WERI-Rb-1 (cell line): ENCODE measurements at places on chromosomes 4 and X.

DNA sequence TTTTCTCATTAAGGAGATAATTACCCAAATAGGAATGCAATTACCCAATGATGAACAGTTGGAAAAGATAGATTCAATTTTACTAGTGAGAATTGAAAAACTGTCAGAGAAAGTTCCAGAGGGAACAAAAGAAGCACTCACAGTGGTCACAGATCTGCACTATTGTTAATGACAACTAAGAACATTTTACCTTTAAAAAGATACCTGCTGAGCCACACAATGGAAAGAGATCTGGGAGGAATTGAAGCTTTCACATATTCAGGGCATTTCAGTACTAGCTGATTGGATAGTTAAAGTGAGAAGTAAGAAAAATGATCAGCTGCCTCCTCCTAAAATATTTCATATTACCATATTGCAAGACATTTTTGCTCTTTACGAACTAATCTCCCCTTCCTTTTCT is 1822.2 kb downstream of the STIM2 start:
- DNase-seq = no peak

GRCh38 chrX:103722505-103722904 is 11.8 kb downstream of the TMEM31 start:
- no peak for DNase-seq

DNA sequence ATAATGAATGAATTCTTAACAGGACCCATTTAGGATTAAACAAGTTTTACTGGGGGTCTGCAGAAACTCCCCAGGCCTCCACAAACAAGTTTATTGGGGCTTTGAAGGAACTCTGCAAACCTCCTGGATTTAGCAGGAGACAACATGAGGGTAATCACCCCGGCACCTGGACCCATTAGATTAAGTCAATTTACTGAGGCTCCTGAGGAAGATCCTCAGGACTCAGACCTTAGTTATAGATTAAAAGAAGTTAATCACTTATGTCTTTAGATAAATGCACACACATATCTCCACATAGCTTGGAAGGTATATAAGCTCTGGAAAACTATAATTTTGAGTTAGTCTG is 29.4 kb downstream of the XG start:
- peak; percentile 61 for DNase-seq

- no peak for DNase-seq
These were observed 16.3 kb upstream of the RP2 start for GRCh38 chrX:46820391-46821100.

GRCh38 chr4:168717847-168718246 is 221.0 kb downstream of the PALLD start:
- no peak for DNase-seq

DNA sequence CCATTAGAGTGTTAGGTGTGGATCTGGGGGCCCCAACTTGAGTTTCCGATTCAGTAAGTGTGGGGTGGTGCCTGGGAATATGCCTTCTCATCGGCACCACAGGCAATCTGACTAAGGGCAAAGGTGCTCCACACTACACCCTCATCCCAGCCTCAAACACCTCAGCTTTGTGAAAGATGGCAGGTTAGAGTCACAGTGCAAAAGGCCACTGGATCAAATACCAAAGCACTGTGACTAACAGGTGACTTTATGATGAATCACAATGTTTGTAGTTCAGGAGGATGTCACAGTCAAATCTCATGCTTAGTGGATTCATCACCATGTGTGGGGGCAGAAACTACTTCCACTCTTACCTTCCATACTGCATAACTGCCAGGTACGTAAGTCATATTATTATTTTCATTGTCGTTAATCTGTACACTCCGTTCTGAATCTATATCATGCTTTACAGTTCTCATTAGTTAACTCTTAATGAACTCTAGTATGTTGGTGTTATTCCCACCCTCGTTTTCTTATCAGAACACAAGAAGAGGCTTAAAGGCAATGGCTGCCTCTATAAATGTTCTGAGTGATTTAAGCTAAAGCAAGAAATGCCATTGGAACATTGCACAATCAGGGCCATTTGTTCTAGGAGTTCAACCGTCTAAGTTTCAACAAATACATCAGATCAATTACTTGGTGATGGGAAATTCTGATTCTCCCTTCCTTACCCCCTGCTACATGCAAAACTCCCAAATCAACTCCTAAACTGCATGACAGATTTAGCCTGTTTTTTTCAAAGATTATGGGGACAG is 50.2 kb downstream of the PRKG2 start:
- no peak for DNase-seq

GRCh38 chr4:99221980-99222379 is 2.9 kb upstream of the ADH6 start:
- DNase-seq = no peak

DNA sequence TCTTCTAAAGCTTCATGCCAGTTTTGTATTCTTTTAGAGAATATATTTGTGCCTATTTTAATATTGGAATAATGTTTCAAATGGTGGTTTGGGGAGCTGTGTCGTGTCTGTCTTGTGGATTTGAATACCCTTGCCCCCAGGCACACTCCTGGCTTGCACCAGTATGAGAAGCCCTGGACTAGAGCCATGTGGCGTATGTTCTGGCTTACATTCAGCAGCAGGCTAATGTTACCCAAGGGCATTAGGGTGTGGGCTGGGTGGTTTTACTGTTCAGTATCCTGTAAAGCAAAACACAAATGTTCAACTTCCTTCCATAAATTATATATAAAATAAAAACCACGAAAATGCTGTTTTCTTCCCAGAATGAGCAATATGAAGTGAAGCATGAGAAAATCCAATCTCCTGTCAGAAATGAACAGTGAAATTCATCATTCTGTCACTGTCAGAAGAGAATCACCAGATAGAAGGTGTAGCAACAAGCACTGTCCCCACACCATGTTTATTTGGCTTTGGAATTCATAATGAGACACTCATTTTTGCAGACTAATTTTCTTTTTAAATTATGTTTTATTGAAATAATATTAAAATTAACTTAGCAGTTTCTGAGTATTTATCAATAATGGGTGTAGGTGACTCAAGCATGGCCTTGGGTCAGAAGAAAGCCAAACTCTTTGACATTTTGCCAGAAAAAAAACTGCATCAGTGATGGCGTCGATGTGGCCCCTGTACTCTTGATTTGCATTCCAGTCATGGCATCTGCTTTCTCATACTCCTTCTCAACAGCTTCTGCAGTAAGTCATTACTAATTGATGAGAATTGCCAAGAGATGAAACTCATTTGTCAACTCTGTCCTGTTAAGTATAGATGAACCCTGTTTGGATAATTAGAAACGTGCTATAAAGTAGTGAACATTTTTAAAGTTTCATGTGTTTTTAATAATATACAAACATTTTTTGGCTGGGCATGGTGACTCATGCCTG is 43.8 kb downstream of the WWC2 start:
- DNase-seq = no peak

- DNase-seq = no peak
These were observed 178.7 kb upstream of the MAGEE2 start for GRCh38 chrX:75963774-75964173.

DNA sequence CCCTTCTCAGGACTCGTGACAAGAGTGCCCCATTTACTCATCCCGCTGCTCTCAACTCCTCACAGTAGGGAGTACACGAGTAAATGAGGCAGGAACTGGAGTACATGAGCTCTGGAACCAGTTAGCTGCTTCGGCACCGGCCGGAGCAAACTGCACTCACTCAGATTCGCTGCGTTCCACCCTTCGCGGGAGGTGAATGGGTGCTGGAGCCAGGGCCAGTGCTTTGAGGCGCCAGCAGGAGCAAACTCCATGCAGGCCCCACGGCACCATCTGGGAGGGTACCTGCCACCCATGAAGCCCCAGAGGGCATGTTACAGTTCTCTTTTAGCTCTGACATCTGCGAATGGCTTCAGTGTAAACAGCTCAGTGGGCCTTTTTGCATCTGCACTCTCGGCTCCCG is 315.5 kb upstream of the GK2 start:
- no peak for DNase-seq

- DNase-seq = no peak
These were observed 13.4 kb upstream of the NAF1 start for GRCh38 chr4:163180090-163180489.

GRCh38 chr4:75432683-75433082 is 81.5 kb downstream of the RCHY1 start:
- peak; percentile 21 for DNase-seq

DNA sequence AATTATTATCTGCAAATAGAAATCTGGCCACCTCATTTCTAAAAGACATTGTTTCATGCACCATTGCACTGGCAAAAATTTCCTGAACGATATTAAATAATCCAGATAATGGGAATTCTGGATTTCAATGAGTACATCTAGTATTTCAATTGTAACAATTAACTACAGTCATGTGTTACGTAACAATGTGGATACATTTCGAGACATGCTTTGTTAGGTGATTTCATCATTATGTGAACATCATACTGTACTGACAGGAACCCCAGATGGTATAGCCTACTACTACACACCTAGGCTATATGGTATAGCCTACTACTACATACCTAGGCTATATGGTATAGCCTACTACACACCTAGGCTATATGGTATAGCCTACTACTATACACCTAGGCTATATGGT is 14.8 kb downstream of the LAMTOR3 start:
- DNase-seq = no peak

DNA sequence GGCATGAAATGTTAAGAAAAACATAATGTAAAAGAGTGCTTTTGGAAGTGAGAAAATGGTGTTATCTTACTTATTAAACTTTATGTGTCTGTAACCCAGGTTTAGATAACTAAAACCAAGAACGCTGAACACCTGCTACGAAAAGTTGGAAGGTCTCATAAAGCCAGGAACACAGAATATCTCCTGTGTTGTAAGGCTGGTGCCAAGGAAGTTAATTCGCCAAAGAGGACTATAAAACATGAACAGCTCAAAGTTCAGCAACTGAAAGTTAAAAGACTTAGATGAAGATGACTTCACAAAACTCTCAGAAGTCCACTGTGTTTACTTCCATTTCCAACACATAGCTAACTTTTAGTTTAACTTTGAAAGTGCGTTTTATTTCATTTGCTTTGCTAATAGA is 54.3 kb downstream of the GPRIN3 start:
- DNase-seq = no peak

DNA sequence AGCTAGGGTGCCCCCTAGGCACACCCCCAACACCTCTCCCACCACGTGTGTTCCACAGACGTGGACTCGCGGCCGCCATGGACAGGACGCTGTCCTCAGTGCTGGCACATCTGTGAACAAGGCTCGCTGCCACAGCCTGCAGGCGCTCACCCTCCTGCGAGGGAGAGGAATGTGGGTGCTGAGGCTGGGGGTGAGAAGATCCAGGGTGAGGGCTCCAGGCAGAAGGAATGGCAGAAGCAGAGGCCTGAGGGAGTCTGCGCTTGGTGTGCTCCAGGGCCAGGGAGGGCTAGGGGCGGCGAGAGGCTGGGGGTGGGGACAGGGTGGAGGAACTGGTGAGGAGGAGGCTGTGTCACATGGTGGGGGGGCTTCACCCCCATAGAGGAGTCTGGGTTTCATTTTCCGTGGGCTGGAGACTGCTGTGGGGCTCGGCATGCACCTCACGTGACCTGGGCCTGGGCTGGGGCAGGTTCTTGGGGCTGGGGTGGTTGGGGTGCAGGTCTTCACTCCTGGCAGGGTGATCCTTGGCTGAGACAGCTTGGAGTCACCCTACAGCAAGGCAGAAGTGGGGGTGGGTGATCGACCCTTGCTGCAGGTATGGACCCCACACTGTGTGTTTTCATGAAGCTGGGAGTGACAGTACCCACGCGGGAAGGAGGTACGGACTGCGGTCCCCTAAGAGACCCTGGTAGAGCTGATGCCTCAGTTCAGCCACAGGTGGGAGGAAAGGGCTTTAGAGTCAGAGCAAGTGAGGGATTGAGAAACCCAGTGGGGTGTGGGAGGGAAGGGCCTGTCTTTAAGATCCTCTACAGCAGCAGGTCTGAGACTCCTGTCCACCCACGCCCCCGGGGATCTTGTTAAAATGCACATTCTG is 103.7 kb downstream of the PSAPL1 start:
- DNase-seq = no peak

- DNase-seq = peak; percentile 14
These were observed at the start of gene ODAPH for GRCh38 chr4:75555294-75556164. Gene ODAPH, plus strand, starts transcription at chr4:75556066. Its CDS starts 17 bp downstream, at chr4:75556083.

DNA sequence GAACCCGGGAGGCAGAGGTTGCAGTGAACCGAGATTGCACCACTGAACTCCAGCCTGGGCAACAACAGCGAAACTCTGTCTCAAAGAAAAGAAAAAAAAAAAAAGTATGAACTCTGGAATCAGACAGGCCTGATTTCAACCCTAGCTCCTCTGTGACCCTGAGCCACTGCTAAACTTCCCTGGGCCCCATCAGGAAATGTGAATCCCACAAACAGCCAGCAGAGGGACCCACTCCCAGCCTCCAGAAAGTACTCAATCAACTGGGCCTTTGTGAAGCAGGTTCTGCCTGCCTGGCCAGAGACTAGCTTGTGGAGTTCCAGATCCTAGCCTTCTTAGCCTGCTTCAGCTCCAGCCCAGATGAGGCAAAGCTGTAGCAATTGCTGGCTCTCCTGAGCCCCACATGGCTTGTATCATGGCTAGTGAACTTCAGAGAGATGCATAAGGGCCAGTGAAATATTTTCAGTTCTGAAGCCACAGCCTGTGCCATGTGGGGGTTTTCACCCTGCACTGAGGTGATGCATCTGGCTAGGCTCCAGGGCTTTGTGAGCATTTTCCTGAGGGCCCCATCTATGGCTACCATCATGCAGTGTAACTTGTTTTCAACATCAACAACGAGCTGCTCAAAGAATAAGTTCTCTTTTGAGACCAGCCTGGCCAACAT is 7.2 kb upstream of the IDS start:
- DNase-seq = peak; percentile 57

DNA sequence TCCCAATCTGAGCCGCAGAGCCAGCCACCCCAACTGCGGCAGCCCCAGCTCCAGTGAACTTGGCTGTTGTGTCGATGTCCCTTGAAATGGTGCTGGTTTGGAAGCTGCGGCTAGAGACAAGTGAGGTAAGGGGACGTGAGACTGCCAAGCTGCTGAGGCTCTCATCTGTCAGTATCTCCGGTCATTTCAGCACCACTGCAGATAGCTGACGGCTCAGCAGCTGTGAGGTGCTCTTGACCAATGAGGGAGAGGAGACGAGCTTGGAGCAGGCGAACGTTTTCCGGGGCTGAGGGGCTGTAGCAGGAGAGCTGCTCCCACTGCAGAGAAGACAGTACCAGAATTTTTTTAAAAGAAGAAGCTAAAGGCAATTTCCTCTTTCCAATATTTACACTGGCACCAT is 175.5 kb upstream of the CASK start:
- DNase-seq = no peak

DNA sequence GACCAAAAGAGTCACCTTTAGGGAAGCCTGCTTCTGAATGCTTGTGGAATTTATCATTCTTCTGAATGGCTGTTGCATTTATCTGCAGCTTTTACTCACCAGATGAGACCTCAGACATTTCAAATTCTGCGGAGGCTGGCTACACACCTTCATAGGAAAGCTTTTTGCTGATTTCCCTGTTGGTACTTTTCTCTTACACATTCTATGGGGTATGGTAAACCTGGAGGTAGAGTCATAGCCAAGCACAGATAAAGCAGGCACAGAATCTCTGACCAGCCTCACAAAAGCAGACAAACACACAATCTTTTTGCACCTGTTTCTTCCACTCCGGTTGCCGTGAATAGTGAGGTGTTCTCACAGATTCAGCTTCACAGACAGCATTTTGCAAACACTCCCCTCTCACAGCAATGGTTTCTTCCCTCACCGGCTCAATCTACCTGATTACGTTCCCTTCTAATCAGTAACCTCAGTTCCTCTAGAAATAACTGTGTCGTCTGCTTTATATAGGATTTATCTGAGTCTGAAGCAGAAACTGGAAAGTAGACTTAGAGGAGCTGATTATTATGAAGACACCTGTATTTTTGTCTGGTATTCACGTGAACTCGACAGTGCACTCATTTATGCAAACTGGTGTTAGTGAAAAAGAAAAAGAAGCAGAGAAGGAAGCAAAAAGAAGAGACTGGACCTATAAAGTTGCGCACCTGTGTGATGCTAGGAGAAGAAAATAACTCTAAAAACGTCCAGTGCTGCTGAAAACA is 83.1 kb downstream of the DMD start:
- DNase-seq = peak; percentile 41
